ENCODE measurements at places on chromosomes 7 and 10.

- no peak for DNase-seq
Measured at GRCh38 chr7:80443325-80443724, 68.5 kb downstream of the GNAT3 start.

- DNase-seq: no peak
Measured at GRCh38 chr7:121062671-121063279, 74.3 kb downstream of the CPED1 start.

DNA sequence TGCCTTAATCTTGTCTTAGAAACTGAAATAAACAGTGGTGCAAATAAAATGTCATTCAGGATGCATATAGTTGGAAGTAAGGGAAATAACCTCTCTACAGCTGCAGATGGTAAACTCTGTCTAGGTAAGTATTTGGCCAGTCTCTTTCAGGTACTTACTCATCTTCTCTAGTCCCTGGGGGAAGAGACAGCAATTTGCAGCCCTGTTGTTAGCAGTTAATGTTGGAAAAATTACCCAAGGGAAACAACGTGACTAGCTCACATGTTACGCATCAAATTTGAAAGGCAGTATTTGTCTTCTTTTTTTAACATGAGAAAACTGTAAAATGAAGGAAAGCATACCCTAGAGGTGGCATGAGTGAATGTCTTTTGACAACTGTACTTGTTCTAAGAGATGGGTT is 3.2 kb upstream of the HUS1 start:
- DNase-seq: no peak

- no peak for DNase-seq
Measured at GRCh38 chr10:61100887-61101286, 156.9 kb upstream of the RHOBTB1 start.

- DNase-seq: no peak
Measured at GRCh38 chr10:30456266-30456665, 22.3 kb downstream of the MAP3K8 start.

GRCh38 chr10:15859509-15859905 is 800 bp downstream of the MINDY3 start:
- DNase-seq: no peak

DNA sequence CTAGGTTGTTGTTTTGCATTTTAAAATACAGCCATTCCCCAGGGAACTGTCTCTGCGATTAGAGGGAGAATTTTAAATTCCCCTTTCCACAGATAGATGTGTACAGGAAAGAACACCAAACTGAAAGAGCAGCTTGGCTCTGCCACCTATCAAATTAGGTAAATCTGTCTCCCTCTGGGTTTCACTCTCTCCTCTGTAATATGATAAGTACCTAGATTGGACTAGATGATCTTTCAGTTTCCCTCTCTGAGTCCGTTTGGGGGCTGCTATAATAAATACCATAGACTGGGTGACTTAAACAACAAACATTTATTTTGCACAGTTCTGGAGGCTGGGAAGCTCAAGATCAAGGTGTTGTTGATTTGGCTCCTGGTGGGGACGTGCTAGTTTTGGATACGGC is 186.0 kb downstream of the KIF20B start:
- DNase-seq: no peak

GRCh38 chr10:111344804-111345203 is 268.0 kb downstream of the ADRA2A start:
- DNase-seq: no peak

DNA sequence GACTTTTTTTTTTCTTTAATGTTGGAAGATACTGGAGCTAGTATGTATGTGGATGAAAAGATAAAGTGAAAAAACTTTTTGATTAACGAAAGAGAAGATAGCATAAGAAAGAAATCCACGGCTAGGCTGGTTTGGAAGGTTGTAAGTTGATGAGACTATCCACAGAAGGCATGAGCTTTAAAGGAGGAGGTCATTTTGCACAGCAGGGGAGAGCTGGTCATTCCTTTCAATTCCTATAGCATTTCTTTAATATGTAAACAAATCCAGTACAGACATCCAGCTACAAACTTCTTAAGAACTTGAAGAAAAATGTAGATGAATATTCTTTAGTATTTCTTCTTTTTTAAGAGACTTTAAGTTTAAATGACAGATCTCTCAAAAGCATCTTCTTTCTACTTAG is 281.3 kb downstream of the CACNA2D1 start:
- DNase-seq: no peak

- DNase-seq: no peak
Measured at GRCh38 chr7:8560501-8560900, 127.1 kb downstream of the NXPH1 start.

DNA sequence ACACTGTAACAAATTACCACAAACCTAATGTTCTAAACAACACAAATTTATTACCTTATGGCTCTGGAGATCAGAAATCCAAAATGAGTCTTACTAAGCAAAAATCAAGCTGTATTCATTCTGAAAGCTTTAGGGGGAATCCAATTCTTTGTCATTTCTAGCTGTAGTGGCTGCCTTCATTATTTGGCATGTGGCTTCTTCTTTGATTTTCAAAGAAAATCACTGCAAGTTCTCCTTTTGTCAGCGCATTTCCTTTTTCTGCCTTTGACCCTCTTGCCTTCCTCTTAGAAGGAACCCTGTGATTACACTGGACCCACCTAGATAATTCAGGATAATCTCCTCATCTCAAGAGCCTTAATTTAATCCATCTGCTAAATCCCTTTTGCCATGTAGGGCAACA is 36.9 kb downstream of the ZPBP start:
- DNase-seq: no peak

DNA sequence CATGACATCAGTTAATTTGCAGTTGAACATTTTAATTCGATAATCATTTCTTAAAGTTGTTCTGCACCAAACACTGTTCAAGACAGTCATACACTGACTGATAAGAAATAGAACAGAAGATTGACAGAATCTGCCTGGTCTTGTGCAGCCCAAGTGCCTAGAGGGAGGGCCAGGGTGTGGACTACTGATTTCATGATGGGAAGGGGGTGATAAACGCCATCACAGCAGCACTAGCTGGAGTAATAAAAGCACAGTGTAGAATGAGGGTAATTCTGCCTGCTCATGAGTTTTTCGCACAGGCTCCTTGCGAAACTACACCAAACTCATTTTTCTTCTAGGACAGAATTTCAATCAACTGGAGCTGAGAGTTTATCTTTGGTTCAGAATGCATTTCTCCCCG is 270.1 kb downstream of the ARL4A start:
- DNase-seq: no peak

DNA sequence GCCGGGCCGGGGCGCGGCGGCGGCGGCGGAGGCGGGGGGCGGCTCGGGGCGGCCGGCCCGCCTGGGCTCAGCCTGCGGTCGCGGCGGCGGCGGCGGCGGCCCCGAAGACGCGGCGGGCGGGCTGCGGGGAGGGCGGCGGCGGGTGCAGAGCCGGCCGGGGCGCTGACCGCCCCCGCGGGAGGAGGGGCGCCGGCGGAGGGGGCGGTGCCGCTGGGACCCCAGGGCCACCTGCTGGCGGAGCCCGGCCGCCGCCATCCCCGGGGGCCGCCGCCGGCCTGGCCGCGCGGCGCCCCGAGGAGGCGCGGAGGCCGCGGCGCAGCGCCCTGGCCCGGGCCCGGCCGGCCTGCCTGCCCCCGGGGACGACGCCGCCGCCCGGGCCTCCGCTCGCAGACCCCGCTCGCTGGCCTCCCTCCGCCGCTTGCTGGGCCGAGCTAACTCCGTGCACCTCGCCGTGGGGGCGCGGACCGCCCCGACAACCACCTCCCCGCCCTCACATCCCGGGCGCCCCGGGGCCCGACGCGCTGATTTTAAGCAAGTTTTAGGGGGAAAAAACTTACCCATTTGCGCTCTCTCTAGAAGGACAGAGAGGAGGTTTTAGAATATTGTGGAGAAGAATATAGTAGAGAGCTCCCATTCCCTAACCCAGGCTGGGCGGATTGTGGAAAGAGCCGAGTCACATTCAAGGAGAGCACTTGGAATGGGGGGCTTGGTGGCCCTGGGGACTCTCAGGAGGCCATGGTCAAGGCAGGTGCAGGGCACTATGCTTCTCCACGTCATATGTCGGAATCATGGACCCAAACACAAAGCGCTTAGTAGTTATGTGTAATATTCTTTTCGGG is at the start of gene BEND7:
Gene BEND7, minus strand, starts transcription at position 140 of the 839 bp plus-strand sequence. CDS start 481 bp downstream, outside the sequence.
- no peak for DNase-seq

- DNase-seq: no peak
Measured at GRCh38 chr10:80100861-80101695, 22.6 kb downstream of the TMEM254 start.

DNA sequence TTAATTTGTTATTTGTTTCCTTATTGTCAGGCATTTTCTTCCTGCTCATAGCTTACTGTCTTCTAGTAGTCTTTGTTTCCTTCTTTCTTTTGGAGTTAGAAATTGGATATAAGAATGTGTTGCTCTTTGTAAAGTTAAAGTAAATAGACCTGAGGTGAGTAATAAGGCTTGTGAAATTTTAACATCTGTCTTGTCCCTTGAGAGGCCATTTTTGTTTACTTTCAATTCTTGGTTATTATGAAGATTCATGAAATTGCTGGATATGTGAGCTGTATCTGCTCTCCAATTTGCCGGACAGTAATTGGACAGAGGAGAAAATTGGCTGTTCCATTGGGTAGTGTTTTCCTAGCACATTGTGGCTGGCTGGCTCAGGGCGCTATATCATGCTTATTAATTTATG is 260.7 kb downstream of the EXOC4 start:
- no peak for DNase-seq

GRCh38 chr7:84790882-84791281 is 396.0 kb downstream of the SEMA3D start:
- DNase-seq: no peak

GRCh38 chr10:28842321-28842720 is 165.0 kb downstream of the BAMBI start:
- DNase-seq: no peak

DNA sequence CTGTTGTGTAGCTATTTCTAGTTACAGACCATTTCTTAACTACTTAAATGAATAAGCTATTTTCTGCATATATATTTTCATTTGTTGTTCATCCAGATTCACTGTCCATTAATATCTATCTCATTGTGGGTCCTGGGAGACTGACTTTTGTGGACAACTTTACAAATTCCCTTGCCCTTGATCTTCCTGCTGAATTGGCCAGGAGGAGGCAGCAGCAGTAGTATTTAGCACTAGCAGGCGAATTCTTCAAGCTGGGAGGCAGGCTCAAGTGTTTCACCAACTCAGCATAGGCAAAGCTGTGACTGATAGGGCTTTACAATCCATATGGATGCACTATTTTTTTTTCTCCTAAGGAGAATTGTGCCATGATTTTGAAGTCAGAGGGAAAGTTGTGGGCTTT is 461.0 kb upstream of the NRG3 start:
- no peak for DNase-seq

DNA sequence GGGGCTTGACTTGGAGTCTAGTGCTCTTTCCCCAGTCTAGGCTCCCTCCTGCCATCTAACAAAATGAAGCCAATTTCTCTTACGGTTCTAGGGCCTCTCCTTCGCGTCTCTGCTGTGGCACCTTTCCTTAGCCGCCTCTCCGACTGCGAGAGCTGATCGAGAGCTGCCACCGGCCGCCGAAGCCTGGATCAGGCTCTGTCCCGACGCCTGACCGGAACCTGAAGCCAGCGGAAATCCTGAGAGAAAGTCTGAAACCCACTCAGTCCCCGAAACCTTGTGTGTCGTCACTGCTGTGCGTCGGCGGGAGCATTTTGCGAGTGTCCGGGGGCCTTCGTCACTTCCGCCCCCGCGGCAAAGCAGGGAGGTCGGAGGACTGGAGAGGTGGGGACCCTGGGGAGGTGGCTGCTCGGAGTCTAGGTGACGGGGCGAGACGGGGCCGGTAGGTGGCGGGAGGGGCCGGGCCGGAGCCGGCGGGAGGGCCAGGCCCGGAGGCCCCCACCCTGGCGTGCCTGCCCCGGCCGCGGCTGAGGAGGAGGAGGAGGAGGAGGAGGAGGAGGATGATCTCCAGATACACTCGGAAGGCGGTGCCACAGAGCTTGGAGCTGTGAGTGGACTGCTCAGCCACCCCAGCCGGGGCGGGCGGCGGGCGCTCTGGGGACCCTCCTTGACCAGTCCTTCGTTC is at the start of the genes ECD and FAM149B1:
Gene ECD, minus strand, starts transcription at position 226 of the 682 bp plus-strand sequence. CDS start 4,071 bp downstream, outside the sequence.
Gene FAM149B1, plus strand, starts transcription at position 337 of the 682 bp plus-strand sequence. Its CDS starts 221 bp downstream, at position 558.
- DNase-seq: peak; percentile 83

DNA sequence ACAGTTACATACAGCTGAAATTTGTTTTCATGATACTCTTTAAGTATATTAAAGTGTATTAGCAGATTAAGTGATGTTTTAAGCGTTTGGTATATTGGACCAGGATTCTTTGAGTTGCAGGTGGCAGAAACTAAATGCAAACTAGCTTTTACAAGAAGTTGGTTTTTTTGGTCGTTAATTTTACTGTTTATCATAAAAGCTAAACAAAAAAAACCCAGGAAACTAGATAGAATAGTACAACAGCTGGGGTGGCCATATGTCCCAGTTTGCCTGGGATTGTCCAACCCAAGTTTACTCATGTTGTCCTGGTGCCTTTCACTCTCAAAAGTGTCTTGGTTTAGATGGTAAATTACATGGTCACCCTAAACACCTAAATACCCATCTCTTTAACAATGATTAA is 108.7 kb downstream of the PHTF2 start:
- DNase-seq: no peak

DNA sequence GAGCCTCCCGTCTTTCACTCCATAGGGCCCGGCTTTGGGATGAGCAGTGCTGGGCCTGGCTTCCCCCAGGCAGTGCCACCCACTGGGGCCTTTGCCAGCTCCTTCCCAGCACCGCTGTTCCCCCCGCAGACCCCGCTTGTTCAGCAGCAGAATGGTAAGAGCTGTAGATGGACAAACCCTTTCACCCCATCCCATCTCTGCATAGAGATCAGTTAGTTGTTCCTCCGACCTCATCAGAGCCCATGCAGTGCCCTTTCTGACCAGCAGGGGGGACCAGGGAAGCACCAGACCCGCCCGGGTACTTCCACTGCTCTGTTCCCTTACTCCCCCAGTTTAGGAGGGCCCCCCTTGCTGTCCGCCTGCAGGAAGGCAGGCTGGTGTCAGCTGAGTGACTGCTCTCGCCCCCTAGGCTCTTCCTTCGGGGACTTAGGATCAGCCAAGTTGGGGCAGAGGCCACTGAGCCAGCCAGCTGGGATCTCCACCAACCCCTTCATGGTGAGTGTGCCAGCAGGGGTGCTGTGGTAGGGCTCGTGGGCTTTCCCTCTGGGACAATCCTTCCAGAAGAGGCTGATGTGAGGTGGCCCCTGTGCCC is 9.8 kb downstream of the SAP25 start:
- no peak for DNase-seq

- DNase-seq: no peak
Measured at GRCh38 chr10:127872011-127872761, 20.6 kb downstream of the CLRN3 start.

GRCh38 chr7:19413443-19413965 is 268.3 kb upstream of the FERD3L start:
- no peak for DNase-seq

GRCh38 chr7:41738806-41739205 is 35.9 kb upstream of the INHBA start:
- DNase-seq: no peak

GRCh38 chr7:108282427-108282996 is 152.4 kb upstream of the LAMB4 start:
- DNase-seq: no peak

GRCh38 chr7:84399661-84400060 is 205.1 kb upstream of the SEMA3A start:
- no peak for DNase-seq

DNA sequence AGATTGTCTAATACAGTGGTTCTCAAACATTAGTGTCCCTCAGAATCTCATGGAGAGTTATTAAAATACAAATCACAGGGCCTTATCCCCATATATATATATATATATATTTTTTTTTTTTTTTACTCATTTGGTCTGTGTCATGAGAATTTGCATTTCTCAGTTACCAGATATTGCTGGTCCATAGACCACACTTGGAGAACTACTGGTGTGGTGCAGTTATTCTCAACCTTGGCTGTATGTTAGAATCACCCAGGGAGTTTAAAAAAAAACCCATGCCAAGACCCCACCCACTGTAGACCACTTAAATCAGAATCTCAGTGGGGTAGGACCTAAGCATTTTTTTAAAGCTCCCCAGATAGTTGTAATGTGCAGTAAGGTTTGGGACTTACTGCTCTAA is 179.9 kb downstream of the AUTS2 start:
- DNase-seq: no peak
